Stimulated activated naive CD4-positive, alpha-beta T cell treated with Interleukin-2 at 50 U/mL for 16 hours (primary cell): ENCODE measurements at places on chromosomes 16 and 17.

GRCh38 chr16:11256661-11257130 is 692 bp upstream of the SOCS1 start:
- DNase-seq: peak; percentile 43

DNA sequence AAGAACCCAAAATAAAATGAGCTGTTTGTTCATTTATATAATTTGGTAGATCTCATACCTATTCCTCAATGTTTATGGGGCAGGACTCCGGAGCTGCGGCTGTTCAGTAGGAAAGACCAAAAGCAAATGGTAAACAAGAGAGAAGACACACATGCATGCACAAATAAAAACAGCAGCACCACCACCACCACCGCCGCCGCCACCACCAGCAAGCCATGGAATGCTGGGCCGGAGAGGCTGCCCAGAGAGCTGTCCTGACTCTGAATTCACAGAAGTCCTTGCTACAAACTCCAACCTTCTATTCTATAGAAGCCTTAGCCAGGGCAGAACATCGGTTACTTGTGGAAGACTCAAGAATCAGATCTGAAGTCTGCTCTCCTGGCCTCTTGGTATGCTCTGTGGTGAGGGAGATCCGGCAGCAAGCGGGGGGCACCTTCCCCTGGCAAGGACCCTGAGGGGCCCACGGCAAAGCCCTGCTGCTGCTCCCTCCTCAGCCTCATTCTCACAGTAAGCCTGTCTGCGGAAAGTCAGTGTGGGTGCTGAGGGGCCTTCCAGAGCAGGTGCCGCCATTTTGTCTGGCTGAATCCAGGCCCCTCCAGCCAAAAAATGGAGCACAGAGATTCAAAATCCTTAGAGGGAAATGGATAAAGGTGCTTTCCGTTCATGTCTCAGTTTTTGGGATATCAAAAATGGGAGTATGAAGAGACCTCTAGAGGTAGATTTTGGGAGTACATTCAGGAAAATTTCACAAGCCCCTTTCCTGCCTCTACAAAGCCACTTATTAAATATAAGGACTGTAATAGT is 6.4 kb upstream of the FOXJ1 start:
- DNase-seq: no peak

DNA sequence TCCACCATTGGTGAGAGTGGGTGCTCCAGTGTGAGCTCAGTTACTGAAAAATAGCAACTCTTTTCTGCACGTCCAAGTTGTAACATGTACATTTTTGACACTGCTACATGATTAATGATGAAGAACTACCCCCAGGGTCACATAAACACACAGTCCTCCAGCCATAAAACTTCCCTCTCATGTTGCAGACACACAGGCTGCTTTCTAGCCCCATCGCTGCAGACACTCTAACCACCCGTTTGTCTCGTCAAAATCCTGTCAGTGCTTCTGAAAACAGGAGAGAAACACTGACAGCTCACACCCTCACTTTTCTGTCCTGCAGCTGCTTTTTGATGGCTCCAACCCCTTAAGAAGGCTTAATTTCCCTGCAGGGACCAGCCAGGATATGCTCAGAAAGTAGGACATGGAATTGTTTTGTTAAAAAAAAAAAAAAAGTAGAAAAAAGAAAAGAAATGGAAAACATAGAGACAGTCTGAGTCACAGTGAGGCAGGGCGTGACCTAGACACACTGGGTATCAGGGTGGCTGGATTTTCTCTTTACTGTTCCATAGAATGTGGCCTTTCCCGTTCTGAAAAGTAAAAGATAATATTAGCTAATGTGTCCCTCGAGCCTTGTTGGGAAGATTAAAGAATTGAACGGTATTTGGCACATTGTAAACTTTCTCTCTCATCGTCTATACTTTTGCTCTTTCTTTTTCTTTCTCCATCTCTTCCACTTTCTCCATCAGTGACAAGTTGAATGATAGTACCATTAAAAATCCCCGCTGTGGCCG is 20.7 kb upstream of the CCL5 start:
- DNase-seq: no peak

DNA sequence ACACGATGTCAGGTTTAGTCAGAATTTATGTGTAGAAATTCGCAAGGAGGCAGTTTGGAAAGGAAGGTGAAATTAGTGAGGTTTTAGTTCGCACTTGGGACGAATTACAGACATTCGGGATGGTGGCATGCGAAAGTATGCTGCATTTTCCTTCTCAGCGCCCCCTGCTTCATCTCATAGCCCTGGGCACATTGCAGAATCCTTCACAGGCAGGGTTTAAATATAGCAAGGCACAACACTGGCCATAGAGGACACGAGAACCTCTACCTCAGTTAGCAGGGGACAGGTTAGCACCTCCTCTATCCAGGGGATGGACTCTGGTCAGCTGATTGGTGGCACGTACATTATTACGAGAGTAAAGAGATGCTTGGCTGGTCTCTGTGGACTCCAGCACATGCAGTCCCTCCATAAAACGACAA is 47.5 kb downstream of the MAP2K6 start:
- DNase-seq: no peak

DNA sequence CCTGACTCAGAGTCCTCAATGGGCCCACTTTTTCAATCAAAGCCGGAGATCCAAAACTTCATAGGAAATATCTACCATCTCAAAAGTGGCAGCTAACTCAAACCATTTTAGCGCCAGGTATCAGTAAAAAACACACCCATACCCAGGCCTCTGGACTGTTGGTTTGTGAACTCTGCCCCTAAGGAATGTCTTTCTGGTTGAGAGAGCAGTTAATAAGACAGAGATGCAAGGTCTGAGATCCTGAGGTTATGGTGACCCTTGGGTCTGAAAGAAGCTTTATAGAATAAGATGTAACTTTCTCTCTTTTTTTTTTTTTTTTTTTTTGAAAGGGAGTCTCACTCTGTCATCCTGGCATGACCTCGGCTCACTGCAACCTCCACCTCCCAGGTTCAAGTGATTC is 350.5 kb downstream of the SOX9 start:
- no peak for DNase-seq

- DNase-seq: no peak
These were observed 15.4 kb downstream of the CLUH start for GRCh38 chr17:2695961-2696760.

DNA sequence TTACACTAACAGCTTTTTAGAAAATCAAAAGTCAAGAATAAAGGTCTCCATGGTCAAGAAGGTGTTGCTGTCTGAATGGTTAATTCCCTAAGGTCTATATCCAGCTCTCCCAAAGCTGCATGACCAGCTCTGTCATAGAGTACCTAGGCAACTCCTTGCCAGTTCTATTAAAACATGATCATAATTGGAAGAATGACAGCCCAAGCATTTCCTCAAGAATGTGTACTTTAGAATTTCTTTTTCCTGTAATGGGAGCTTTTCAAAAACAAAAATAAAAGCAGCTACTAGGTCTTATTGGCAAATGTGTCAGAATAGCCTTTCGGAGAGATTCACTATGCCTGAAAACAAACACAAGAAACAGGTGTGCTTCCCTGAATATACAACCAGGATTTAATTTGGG is 7.9 kb downstream of the SPOP start:
- no peak for DNase-seq

DNA sequence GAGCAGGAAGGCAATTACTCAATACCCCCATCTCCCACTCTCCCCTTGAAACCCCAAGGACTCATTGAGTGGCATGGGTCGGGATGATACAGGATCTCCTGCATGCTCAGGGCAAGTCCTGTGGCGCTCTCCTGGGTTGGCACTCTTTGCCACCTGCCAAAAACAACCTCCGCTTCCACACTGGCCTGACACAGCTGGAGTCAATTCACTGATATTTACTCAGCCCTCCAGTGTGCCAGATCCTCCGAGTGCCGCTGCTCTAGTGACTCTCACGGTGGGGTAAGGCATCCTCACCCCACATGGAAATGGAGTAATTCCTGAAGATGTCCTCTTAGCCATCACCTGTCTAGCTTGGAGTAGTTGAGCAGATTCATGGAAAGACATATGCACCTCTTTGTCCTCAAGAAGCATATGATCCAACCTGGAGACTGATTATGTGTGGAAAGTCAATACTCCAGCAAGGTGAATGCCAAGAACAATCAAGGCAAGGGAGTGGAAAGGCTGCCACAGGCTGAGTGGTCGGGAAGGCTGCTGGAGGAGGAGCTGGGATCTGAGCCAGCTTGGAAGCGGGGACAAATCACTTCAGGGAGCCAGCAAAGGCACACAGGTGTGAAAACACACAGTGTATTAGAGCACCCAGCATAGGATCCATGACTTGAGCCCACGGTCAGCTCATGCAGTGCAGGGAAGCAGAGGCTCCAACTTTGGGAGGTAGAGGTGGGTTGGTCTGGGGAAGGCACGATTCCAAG is 12.6 kb upstream of the GOSR2 start:
- no peak for DNase-seq

GRCh38 chr16:62445909-62446308 is 409.7 kb upstream of the CDH8 start:
- DNase-seq: no peak

DNA sequence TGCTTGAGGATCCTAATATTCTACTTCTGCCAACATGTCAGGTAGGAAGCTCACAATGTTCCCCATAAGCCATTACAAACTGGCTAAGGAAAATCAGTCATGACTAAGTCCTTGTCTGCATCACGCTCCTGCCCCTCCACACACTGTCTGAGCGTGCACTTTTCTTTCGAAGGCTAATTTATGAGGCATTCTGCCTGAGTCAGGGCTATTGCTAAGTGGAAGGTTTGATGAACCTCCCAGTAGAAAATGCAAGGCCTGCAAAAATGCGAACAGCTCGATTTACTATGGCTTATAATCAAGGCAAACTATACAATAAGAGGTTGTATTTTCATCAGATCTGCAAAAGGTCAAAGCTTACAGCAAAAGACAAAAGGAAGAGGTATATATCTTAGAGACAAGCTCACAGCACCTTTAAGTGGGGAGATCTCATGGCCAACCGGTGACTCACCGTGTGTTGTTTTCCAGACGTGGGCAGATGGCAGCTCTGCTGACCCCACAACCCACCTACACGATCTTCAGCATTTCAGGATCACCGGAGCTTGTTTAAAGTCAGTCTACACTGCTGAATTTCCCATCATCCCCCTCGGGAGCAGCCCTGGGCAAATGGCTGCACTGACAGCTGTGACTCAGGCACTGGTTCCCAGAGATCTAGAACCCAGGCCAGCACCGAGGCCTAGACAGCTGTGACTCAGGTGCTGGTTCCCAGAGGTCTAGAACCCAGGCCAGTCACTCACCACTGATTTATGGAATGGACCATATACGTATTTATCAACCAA is 26.1 kb downstream of the MEAK7 start:
- no peak for DNase-seq

DNA sequence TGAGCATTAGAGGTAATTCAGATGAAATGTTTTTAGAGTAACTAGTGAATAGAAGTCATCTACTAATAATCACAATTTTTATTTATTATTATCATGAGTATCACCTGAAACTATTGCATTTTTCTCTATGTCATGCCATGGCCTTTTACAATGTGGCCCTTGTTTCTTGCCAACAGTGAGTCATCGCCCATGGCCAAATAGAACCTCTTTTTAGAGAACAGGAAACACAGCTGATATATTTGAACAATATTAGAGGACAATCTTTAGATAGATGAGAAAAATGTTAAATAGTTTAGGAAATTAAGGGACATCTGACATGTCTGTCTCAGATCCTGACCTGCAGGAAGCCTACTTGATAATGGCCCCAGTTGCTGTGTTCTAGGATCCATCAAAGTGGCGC is 1584.4 kb upstream of the GOT2 start:
- DNase-seq: no peak

- DNase-seq: no peak
These were observed 115.5 kb upstream of the TBX2 start for GRCh38 chr17:61284174-61284573.

- DNase-seq: no peak
These were observed 65.0 kb downstream of the SMG6 start for GRCh38 chr17:2238432-2239169.

DNA sequence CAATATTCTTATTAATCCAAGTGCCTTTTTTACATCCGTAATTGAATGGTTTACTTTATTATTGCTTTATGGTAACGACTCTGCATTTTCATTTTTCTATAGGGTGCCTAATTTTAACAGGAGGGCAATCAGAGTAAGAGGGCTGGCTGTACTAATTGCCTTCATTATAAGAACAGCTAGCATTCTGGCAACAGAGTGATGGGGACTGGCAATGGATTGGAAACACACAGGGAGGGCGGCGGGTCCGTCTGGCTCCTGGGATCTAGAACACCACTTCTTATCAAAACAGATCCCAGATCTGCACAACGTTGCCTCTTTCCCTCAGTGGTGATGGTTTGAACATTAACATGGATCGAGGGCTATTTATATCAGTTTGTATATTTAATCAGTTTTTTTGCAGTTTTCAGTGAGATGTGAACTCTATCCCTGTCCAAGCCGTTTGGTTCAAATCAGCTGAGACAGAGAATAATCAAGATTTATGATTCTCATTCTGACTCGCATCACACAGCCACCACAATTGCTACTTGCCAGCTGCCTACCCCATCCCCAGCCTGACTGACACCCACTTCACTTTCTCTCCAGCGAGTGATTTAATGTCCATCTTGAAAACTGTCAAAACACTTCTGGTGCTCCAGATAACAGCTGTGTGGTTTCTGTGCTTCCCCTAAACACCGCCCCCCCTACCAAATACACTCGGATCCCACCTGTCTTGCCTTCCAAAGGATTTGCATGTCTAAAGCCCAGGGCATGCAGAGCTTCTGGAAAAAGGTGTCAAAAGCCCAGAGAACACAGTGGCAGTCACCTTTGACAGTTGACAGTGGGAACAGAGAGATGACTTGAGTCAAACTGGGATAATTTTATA is 327.9 kb downstream of the HS3ST4 start:
- no peak for DNase-seq

- no peak for DNase-seq
These were observed 26.1 kb upstream of the TOB1 start for GRCh38 chr17:50892101-50892776.

- peak; percentile 69 for DNase-seq
These were observed 57.0 kb downstream of the ABR start for GRCh38 chr17:1122533-1123392.

DNA sequence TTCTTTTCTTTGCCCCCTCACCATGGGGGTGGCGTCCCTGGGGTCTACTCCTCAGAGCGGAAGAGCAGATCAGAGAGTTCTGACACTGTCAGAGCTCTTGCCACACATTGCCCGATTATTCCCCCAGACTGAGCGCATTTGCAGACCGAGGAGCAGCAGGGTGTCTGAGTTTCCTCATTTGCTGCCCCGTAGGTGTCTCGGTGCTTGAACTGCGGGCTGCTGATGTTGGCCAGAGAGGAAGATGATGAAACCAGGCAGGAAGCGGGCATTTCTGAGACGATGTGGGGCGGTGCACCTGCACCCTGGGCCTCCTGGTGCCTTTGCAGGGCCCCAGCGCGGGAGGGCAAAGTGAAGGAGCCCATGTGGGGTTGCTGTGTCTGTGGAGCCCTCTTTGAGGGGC is 55.2 kb downstream of the ARSG start:
- DNase-seq: peak; percentile 73

GRCh38 chr17:34620458-34620857 is 41.1 kb downstream of the TMEM132E start:
- no peak for DNase-seq

GRCh38 chr17:39009581-39010001 is 42.4 kb upstream of the FBXO47 start:
- no peak for DNase-seq

- DNase-seq: peak; percentile 18
These were observed 863 bp downstream of the ADCY9 start for GRCh38 chr16:4115209-4115948.
